ENCODE measurements at places on chromosomes 1 and 21. TPM values are rescaled to one million over a fixed set of nuclear protein-coding genes. Genes with fewer than 3 reads are reported as not detected.

DNA sequence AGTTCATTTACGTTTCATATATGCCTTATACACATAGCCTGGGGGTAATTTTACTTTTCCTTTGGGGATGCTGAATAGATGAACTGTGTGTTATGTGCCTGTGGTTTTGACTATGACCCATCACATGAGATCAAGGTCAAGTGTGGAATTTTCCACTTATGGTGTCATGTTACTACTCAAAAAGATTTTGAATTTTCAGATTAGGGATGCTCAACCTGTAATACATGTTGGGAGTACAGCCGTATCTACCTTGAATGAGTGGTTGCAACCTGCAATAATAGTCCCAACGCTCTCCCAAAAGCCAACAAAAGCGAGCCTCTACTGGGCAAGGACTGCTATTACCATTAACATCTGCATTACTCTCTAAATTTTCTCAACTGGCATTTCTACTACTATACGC lies 68.5 kb upstream of the SDC3 start:
- DNase-seq, result no peak

Gene C1QTNF12
- total RNA-seq, result 3.8 TPM

Gene SLC30A10
- 14.1 TPM for total RNA-seq

GRCh38 chr1:245197911-245198379 lies 43.2 kb downstream of the KIF26B start:
- peak; percentile 34 for DNase-seq

- no peak for DNase-seq
These were observed 86.4 kb upstream of the ACTL8 start for GRCh38 chr1:17668624-17669175.

Gene GPR153
- 6.9 TPM for total RNA-seq

- DNase-seq, result peak; percentile 79
These were observed 20.7 kb upstream of the LGALS8 start for GRCh38 chr1:236502972-236503639.

DNA sequence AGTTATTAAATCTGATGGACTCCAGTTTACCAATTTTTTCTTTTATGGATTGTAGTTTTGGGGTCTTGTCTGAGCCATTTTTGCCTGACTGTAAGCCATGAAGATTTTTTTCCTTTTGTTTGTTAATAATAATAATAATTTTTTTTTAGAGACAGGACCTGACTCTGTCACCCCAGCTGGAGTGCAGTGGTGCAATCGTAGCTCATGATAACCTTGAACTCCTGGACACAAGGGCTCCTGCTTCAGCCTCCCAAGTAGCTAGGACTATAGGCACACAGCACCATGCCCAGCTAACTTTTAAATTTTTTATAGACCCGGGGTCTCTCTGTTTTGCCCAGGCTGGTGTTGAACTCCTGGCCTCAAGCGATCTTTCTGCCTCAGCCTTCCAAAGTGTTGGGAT lies 6.3 kb downstream of the PTBP2 start:
- DNase-seq, result no peak

- no peak for DNase-seq
These were observed 37.3 kb downstream of the MFSD2A start for GRCh38 chr1:39992234-39992633.

DNA sequence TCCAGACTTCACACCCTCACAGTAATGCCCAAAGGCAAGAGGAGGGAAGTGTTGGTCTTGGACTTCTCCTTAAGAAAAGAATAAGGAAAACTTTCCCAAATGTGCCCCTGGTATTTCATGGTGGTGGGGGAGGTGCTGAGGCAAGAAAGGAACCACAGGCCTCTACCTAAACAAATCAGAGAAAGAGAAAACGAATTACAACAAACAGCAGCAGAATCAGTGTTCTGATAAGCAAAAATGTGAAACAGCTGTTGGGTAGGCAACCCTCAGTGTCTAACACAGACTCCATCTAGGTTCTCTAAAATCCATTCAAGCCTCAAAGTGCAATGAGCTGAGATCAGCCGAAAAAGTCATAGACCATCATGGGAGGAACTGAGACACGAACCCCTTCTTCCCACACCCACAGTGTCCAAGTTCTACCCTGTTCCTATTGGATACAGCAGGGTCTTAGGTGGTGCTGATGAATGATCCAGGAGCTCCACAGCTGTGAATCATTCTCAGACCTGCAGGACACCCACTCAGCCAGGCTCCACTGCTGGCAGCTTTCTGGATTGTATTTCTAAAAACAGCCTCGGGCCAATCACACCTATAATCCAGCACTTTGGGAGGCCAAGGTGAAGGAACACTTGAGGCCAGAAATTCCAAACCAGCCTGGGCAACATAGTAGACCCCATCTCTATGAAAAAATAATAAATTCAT lies 149.1 kb downstream of the PLPP3 start:
- DNase-seq, result no peak

- DNase-seq, result peak; percentile 87
These were observed 8.6 kb upstream of the EPHA2 start for GRCh38 chr1:16164213-16165072.

- no peak for DNase-seq
These were observed 39.0 kb downstream of the DAB1 start for GRCh38 chr1:57384901-57385300.

DNA sequence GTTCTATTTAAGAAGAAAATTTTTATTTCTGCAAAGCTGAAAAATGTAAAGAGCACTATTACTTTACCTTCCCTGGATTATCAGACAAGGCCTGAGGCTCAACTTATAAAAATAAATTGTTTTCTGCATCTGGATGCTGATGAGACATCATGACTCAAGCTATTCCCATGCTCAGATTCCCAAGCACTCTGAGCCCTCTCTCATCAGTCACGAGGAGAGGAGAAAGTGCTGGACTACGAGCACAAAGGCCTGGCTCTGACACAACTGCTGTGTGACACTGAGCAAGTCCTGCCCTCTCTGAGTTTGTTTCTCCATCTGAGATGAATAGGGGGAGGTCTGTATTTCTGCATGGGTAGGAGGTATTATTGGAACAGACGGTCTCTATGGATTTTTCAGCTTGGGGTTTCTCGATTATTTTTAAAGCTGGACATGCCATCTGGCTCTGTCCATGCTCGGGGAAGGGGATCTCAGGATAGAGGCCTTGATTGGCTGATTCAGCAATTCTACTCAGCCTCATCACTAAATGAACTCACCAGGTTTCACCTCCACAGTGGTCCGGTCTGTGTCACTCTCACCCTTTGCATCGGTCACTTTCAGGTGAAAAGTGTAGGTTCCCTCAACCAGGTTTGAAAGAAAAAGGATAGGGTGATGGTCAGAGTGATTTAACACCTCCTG lies 107.7 kb downstream of the KIAA0319L start:
- DNase-seq, result peak; percentile 22

DNA sequence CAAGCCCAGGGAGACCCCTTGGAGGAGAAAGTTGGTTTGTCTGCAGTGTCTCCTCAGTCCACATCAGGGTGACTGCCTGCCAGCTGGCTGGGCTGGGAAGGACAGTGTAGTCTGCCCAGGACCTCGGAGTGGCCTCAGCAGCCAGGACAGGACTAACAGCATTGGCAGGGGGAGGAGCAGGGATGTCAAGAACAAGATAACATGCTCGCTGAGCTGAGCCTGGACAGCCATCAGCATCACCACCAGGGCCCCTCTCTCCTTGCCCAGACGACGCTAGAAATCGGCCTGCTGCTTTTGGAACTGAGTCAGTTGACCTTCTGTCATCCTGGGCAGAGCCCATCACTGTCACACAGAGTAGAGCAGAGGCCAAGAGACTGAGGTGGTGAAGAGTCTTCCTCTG lies 83.6 kb upstream of the CNTN2 start:
- no peak for DNase-seq

DNA sequence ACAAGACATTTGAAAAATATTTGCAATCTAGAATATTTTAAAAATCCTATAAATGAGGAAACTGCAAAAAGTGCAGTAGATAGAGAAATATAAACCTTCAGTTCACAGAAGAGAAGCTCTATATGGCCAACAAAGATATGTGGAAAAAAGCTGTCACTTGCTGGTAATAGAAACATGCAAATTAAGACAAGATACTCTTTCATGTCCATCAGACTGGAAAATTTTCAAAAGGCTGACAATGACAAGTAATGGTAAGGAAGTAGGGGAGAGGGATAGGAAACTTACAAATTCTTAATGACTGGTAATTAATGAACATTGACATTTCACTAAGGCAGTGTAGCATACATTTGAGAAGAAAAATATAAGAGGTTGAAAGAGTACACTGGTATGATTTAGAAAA lies 147.9 kb downstream of the MRPL39 start:
- no peak for DNase-seq

Gene RNF186
- 1.4 TPM for total RNA-seq

Measured in hepatocyte (in vitro differentiated cells).